Head of caudate nucleus (tissue), 42 donors: ENCODE measurements at places on chromosomes 6 and 20.

DNA sequence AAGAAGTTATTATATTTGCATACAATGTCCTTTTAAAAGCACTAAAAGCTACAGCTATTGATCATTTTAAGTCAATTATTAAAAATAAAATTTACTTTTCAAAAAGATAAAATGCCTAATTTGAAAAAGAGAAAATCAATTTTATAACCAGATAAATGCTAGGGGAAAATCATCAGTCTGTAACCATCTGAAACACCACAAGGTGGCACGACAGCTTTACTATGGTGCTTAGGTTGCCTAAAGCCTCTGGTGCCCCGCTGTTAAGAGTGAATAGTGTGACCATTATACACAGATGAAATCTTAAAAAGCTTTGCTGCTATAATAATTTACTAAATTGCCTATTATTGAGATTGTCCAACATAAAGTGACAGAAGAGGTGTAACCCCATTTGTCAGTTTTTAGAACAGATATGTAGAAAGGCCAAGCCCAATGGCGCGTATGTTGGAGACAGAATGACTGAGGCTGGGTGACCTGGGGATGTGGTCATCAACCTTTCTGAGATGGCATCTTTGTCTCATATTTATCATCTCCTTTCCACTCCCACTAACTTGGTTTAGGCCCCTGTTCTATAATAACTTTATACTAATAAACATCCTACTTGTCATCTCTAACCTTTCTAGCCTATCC lies 100.8 kb downstream of the MOXD1 start:
- peak; percentile 54 for DNase-seq

GRCh38 chr20:44979090-44979621 lies 12.8 kb downstream of the STK4 start:
- DNase-seq = no peak

DNA sequence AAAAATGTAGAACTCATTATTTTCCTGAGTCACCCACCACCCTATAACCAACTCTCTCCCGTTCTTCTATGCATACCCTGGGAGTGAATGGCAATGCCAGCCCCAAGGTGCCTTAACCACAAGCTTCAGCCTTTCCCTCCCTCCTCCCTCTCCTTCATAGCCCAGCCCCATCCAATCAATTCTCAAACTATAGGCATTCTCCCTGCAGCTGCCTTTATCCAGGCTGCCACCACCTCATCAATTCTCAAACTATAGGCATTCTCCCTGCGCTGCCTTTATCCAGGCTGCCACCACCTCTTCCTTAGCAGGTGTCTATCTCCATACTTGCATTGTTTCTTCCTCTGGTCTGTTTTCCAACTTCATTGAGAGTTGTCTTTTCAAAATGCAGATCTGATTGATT lies 77.1 kb downstream of the PLEKHG1 start:
- no peak for DNase-seq

DNA sequence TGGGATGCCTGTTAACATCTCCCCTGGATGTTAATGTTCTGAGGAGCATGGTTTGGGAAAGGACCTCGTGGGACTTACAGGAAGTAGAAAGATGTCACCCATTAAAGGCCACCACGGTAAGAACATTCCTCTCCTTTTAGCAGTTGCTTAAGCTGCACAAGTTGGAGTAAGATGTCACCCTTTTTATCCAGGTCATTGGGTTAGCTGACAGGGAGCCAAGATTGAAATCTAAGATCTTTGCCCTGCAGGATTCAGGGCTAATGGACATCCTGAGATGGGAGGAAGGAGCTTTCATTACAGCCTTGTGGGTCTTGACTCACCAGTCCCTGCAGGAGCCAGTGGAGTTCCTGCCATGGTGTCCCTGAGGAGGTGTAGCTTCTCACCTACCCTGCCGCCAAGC lies 22.1 kb downstream of the PABPC1L start:
- no peak for DNase-seq

DNA sequence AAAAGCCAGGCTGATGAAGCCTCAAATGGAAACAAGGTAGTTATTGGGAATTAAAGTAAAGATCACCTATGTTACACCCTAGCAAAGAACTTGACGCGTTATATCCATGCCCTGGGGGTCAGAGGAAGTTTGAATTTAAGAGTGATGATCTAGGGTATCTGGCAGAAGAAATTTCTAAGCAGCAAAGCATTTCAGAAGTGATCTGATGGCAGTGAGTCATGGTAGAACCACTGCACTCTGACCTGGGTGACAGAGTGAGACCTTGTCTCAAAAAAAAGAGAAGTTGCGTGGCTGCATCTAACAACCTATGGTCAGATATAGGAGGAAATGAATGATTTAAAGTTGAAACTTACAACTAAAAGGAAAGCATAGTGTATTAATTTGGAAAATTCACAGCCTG lies 45.2 kb downstream of the SCP2D1 start:
- DNase-seq = no peak

DNA sequence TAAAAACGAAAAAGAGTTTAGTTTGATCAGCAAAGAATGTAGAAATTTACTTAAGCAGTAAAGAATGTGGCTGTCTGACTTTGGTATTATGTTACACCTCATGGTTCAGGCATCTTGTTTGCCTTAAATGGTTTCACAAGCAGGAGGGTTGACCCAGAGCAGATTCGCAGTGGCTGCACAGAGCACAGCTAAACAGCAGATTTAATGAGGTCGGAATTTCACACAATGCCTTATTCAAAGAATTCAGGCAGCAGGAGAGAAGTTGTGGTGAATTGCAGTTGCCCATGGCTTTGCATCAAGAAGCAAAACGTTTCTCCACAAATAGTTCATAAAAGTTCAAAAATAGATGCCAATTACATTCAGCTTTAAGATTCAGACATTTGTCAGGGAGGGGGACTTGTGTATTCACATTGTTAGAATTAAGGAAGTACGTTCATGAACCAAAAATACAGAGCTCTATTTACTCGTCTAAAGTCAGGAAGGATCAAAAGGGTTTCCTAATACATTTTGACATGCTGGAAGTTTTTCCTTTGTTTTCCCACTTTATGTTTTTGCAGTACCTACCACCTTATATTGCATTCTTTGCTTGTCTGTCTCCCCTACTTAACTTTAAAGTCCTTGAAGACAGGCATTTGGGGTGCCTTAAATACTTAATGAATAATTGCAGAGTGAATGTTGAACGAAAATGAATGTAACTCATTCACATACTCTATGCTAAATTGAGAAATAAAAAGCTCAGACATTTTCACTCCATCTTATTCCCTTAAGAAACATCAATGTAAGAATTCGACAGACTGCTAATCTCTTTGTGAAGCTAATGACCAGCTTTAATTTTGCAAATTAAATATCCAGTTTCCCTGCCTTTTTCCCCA lies 1163.6 kb upstream of the CITED2 start:
- no peak for DNase-seq

DNA sequence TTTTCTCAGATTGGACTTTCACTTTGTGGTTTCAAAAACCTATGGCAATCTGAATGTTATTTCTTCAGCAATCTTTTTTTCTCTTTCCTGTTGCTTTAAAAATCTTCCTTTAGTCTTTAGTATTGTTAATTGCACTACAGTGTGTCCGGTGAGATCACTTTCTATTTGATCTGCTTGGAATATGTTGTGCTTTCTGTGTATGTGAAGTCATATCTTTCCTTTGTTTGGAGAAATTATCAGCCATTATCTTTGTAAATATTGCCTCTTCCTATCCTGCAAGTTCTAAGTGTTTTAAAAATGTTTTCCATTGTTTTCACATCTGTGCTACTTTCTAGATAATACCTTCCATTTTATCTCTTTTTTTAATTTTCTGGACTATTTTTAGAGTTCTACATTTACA lies 171.4 kb upstream of the PRSS16 start:
- DNase-seq = no peak

DNA sequence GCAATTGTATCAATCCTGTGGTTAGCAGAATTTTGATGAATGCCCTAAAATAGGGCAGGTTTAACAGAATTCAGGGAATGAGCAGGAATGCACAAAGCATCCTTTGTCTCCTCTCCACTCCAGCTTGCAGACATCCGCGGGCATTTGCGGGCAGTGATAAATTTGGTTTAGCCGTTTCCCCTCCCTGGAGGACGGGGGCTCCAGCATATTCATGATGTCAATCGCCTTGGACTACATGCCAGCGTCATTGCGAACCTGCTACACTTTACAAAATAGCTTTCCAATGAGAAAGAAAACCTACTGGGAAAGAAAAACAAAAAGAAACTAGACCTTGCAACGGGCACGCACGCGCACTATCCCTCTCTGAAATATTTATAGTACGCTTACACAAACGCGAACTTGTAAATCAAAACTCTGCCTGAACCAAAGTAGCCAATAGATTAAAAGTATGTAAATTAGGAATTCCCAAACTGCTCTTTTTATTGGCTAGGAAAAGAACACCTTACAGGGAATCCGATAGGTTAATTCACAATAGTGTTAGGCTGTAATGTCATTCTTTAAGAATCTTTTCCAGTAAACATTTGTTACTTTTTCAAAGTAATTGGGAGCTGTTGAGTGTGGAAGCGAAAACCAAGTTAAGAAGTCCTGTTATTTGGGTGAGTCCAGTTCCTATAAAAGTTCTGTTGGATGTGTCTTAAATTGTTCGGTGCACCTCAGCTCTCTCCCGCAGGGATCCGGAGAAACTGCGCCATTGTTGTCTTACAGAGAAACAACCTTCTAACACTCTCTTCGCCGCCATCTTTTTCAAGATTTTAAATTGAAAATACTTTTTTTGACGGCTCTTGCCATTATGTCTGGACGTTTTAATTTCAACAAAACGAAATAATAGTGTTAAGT lies 136.7 kb downstream of the HFE start:
- DNase-seq = peak; percentile 22
